Activated T-cell treated with anti-CD3 and anti-CD28 coated beads, Interleukin-2, amount 50 U/mL, for 24 hours (primary cell): ENCODE measurements at places on chromosomes 5 and 9.

DNA sequence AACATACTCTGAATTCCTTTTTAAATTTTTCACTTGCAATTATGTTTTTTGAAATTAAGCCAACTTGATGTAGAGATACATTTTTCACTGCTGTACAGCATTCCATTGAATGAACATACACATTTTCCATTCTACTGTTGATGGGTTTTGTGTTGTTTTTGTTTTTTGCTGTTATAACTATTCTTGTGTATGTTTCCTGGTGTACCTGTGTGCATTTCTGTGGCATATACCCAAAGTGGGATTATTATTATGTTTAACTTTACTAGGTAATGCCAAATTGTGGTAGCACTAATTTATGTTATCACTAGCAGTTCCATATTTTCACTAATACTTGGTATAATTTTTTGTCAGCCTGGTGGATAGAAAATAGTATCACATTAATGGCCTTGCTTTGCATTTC is 2.7 kb downstream of the RFESD start:
- H3K27ac ChIP-seq: no peak overlapping the region
- peaks cover 45% of the 10 kb centered on the region for H3K4me1 ChIP-seq
- no peaks in the 10 kb centered on the region for H3K27me3 ChIP-seq
- peaks cover 18% of the 10 kb centered on the region for H3K36me3 ChIP-seq
- DNase-seq: no peak

DNA sequence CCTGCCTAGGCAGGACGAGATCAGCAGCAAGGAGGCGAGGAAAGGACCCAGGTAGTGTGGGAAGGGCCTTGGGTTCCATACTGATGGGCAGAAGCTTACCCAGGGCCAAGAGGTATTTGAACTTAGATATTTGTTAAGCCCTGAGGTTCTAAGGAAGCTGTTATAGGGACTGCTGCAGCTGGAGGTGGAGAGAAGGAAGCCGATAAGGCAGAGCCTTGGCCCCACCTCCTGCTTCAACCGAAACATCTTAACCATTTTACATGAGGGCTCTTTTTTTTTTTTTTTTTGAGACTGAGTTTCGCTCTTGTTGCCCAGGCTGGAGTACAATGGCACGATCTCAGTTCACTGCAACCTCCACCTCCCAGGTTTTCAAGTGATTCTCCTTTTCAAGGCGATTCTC is 8.6 kb upstream of the AQP3 start:
- H3K4me1 ChIP-seq: peaks cover 84% of the 10 kb centered on the region
- H3K4me3 ChIP-seq: no peak overlapping the region
- no peak for DNase-seq
- H3K27ac ChIP-seq: peak overlapping the region; percentile 82
- no peaks in the 10 kb centered on the region for H3K27me3 ChIP-seq
- peaks cover 23% of the 10 kb centered on the region for H3K36me3 ChIP-seq

DNA sequence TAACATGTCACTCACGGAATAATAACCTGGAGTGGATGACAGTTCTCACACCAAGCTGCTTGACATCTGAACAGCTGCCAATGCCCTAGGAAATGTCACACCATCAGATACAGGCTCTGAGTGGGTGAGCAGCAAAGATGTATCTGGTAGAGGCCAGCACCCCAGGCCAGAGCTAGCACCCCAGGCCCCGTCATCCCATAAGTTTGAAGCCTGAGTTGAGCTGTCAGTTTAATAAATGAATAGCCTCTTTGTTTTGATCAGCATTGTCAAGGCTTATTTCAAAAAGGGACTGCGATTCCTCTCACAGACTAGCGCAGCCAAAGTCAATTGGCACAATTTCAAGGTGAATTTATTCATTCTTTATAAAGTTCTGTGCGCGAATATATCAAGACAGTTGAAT is 1327.1 kb downstream of the MAT2B start:
- DNase-seq: no peak
- no peaks in the 10 kb centered on the region for H3K36me3 ChIP-seq
- H3K4me1 ChIP-seq: no peaks in the 10 kb centered on the region
- no peak overlapping the region for H3K27ac ChIP-seq
- no peak overlapping the region for H3K4me3 ChIP-seq

- H3K4me3 ChIP-seq: no peak overlapping the region
- H3K36me3 ChIP-seq: no peaks in the 10 kb centered on the region
- DNase-seq: no peak
- H3K27ac ChIP-seq: no peak overlapping the region
These were observed 225.5 kb upstream of the ELAVL2 start for GRCh38 chr9:24051587-24051986.

- H3K4me3 ChIP-seq: no peak overlapping the region
- no peak for DNase-seq
- H3K27ac ChIP-seq: no peak overlapping the region
- no peaks in the 10 kb centered on the region for H3K36me3 ChIP-seq
- H3K4me1 ChIP-seq: no peaks in the 10 kb centered on the region
These were observed 37.9 kb downstream of the GLRA1 start for GRCh38 chr5:151886546-151887275.

DNA sequence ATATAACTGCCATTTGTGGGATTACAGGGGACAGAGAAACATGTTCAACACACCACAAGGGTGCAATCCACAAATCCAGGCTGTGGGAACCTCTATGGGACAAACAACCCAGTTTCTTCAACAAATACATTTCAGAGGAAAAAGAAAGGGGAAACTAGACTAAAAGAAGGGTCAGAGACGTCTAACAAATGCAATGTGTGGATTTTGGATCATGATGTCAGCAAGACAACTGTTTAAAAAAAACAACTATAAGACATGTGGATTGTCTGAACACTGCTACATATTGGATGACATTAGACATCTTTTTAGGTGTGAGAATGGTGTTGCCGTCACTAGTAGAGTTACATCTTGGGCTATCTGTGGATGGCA is 3.9 kb upstream of the RALGDS start:
- DNase-seq: no peak
- peaks cover 14% of the 10 kb centered on the region for H3K36me3 ChIP-seq
- H3K27me3 ChIP-seq: no peaks in the 10 kb centered on the region

GRCh38 chr9:129473523-129474244 is 147.2 kb downstream of the C9orf50 start:
- H3K27ac ChIP-seq: no peak overlapping the region
- no peaks in the 10 kb centered on the region for H3K36me3 ChIP-seq
- no peak overlapping the region for H3K4me3 ChIP-seq
- H3K4me1 ChIP-seq: peaks cover 22% of the 10 kb centered on the region
- no peak for DNase-seq
- H3K27me3 ChIP-seq: no peaks in the 10 kb centered on the region

DNA sequence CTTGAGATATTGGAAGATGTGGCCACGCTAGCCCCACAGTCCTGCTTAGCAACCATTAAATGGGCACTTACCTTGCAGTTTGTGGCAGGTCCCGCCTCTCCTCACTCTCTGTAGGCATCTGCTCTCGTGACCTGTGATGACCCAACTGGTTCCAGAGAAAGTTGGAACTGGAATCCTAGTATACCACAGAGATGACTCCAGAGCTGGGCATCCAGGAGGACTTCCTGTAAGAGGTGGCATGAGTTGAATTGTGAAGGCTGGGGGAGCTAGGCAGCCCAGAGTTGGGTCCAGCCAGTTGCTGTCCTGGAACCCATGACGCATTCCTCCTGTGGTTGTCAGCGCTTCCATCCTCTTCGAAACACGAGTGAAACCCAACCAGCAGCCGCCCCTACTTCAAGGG is 1.6 kb upstream of the ADAMTS2 start:
- peaks cover 70% of the 10 kb centered on the region for H3K27me3 ChIP-seq
- H3K4me3 ChIP-seq: no peak overlapping the region
- H3K36me3 ChIP-seq: no peaks in the 10 kb centered on the region

GRCh38 chr5:67770431-67771025 is 445.0 kb upstream of the PIK3R1 start:
- peaks cover 2% of the 10 kb centered on the region for H3K4me1 ChIP-seq
- H3K36me3 ChIP-seq: no peaks in the 10 kb centered on the region
- no peak for DNase-seq

GRCh38 chr5:175621971-175622370 is 35.9 kb upstream of the HRH2 start:
- no peaks in the 10 kb centered on the region for H3K27me3 ChIP-seq
- no peak overlapping the region for H3K27ac ChIP-seq
- no peak for DNase-seq
- H3K4me1 ChIP-seq: peaks cover 4% of the 10 kb centered on the region

- H3K36me3 ChIP-seq: no peaks in the 10 kb centered on the region
- no peak for DNase-seq
- no peak overlapping the region for H3K4me3 ChIP-seq
- no peaks in the 10 kb centered on the region for H3K4me1 ChIP-seq
- H3K27me3 ChIP-seq: no peaks in the 10 kb centered on the region
- H3K27ac ChIP-seq: no peak overlapping the region
These were observed 230.3 kb upstream of the PTPRD start for GRCh38 chr9:10843151-10843550.

GRCh38 chr5:126525630-126526245 is 69.3 kb downstream of the ALDH7A1 start:
- H3K36me3 ChIP-seq: no peaks in the 10 kb centered on the region
- H3K27ac ChIP-seq: no peak overlapping the region
- no peak overlapping the region for H3K4me3 ChIP-seq

DNA sequence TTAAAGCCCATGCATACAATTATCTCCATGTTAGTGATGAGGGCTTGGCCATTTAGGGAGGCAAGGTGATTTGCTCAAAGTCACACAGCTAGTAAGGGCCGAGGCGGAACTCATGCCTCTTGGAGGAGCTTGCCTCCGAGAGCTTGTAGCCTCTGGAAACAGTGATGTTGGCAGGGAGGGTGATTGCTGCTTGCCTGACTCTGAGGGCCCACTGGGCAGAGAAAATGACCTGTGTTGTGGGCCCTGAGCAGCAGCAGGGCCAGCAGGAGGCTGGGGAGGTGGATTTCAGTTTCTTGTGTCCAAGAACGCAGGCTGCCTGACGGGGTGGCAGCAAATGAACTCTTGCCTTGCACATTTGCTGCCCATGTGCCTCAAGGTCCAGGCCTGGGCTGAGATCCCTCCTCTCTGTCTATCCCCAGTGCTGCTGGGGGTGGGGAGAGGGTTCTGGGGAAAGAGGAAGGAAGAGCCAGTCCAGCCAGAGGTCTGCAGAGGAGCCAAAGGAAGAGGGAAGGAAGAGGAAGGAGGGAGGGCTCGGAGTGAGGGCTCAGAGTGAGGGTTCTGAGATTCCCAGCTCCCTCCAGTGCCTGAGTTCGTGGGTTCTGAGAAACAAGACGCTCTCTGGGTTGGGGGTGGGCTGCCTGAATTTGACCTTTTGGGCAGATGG is 16.2 kb upstream of the PTGS1 start:
- no peak overlapping the region for H3K27ac ChIP-seq
- DNase-seq: no peak
- no peaks in the 10 kb centered on the region for H3K4me1 ChIP-seq
- H3K4me3 ChIP-seq: no peak overlapping the region
- no peaks in the 10 kb centered on the region for H3K36me3 ChIP-seq

- no peak overlapping the region for H3K27ac ChIP-seq
- no peak overlapping the region for H3K4me3 ChIP-seq
- no peaks in the 10 kb centered on the region for H3K27me3 ChIP-seq
- H3K4me1 ChIP-seq: no peaks in the 10 kb centered on the region
- H3K36me3 ChIP-seq: no peaks in the 10 kb centered on the region
- no peak for DNase-seq
These were observed 31.2 kb downstream of the DEPDC1B start for GRCh38 chr5:60668686-60669304.

- no peaks in the 10 kb centered on the region for H3K27me3 ChIP-seq
- DNase-seq: no peak
- no peaks in the 10 kb centered on the region for H3K36me3 ChIP-seq
- H3K4me1 ChIP-seq: no peaks in the 10 kb centered on the region
These were observed 579.8 kb upstream of the ST8SIA4 start for GRCh38 chr5:101482931-101483330.

DNA sequence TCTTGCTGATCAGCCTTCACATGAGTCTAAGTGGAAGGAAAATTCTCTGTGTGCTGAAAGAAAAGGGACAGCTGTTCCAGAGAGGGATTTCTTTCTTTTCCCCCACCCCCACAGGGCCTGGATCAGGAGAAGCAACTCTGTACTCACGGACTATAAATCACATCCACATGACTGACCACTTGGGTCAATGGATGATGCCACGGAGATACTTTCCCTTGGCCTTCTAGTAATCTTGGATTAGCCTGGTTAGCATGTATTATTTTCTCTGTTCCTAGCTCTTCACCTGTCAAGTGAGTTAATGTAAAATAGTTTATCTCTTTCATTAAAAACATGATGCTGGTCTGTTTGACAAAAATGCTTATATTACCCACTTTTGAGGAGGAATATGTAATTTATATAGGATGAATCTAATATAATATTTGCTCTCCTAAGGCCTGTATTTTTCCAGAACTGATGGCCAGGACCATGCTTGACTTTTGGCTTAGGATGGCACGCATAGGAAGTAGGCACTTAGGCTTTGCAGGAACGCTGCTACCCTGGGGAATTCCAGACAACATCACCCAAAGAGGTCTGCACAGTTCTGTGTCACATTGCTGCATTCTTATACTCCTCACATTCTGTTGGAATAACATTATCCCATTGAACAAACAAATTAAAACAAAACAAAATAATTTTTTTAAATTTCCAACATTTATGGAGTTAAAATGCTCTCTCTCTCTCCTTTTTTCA is 892.1 kb downstream of the TLE1 start:
- no peaks in the 10 kb centered on the region for H3K4me1 ChIP-seq
- no peaks in the 10 kb centered on the region for H3K36me3 ChIP-seq
- no peaks in the 10 kb centered on the region for H3K27me3 ChIP-seq
- H3K27ac ChIP-seq: no peak overlapping the region

DNA sequence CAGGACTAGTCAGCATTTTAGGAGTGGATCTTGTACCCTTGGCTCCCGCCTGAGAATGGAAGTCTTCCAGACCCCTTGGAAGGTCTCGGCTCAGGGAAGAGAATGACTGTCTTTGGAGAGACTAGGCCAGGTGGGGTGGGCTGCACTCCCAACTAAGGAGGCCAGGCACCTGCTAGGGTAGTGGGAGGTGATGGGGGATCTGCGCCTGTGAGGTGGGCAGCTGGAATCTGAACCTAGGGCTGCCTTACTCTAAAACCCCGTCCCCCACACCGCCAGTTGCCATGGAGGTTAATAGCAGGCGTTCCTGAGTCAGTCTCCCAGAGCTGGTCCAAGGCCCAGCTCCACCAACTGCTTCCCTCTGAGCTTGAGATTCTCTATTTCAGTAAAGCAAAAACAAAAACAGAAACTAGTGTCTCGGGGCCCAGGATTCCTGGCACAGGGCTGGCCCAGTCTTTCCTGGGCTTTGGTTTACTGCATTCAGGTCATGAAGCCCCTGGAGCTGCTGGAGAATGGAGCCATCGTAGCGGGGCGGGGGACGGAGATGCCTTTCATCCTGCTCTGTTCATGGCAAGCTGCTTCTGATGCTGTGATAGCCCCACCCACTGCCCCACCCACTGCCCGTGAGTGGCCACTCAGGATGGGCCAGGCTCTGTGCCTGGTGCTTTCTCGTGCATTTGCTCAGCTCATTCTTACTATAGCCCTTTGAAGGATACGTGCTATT is 57.5 kb downstream of the DAB2IP start:
- no peaks in the 10 kb centered on the region for H3K36me3 ChIP-seq
- H3K27me3 ChIP-seq: peaks cover 5% of the 10 kb centered on the region
- no peak overlapping the region for H3K4me3 ChIP-seq
- H3K4me1 ChIP-seq: peaks cover 6% of the 10 kb centered on the region

- H3K4me1 ChIP-seq: no peaks in the 10 kb centered on the region
- no peak overlapping the region for H3K4me3 ChIP-seq
- no peaks in the 10 kb centered on the region for H3K27me3 ChIP-seq
- H3K27ac ChIP-seq: no peak overlapping the region
- no peaks in the 10 kb centered on the region for H3K36me3 ChIP-seq
These were observed 414.0 kb upstream of the ACTBL2 start for GRCh38 chr5:57896576-57896975.

- H3K36me3 ChIP-seq: no peaks in the 10 kb centered on the region
- H3K27ac ChIP-seq: no peak overlapping the region
- DNase-seq: no peak
- peaks cover 5% of the 10 kb centered on the region for H3K4me1 ChIP-seq
- no peak overlapping the region for H3K4me3 ChIP-seq
These were observed 40.1 kb downstream of the CCNJL start for GRCh38 chr5:160272264-160272663.
